ENCODE measurements at places on chromosomes 13 and 19. TPM values are rescaled to one million over a fixed set of nuclear protein-coding genes. Genes with fewer than 3 reads are reported as not detected.

DNA sequence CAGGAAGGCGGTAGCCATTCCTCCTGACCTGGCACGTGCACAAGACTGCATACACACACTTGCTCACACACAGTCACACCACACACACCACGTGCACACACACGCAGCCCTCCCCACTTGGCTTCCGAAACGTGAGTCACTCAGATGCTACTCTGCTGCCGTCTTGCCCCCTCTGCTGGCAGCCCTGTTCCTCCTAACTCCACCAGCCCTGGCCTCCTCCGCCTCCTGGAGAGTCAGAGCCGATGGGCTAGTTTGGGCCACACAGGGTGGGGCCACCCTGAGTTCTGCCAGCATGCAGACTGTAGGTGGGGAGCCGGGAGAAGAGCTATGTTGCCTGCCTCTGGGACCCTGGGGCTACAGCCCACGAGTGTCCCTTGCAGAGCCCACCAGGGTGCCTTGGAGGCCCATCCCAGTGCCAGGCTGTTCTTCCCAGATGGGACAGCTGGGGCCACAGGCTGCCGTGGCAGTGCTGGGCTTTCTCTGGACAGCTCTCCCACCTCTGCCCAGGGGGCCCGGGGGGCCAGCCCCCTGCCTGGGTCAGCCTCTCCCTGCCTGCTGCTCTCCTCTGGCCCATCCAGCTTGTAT is 12.1 kb downstream of the PIN1 start:
- DNase-seq = peak; percentile 75

The SYDE1 gene
- 1.1 TPM for total RNA-seq

DNA sequence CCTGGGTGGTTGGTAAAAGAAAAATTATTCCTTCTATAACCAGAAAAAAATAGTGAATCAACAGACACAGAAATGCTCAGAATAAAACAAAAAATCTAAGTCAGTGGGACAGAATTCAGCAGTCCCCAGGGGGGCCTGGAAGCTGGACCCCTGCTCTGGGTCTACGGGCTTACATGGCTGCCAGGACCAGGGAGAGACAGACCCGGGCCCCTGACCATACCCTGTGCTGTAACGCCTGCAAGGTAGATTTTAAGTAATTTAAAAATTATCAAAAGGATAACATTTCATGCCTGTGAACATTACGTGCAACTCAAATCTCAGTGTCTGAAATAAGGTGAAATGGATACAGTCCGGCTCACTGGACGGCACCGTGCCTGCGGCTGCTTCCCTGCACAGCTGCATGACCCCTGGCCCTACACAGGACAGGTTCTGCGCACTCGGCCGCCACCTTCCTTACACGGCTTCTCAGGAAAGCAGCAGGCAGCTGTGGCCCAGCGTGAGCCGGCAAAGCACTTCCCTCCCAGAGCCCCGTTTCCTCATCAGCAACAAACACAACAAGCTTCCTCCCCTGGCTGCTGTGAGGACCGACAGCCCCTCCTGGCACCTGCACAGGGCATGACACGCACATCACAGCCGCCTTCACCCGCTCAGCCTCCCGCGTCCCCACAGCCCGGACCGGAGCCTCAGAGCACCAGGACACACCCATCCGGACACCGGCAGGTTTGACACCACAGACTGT is 22.2 kb downstream of the RASA3 start:
- DNase-seq = peak; percentile 91

DNA sequence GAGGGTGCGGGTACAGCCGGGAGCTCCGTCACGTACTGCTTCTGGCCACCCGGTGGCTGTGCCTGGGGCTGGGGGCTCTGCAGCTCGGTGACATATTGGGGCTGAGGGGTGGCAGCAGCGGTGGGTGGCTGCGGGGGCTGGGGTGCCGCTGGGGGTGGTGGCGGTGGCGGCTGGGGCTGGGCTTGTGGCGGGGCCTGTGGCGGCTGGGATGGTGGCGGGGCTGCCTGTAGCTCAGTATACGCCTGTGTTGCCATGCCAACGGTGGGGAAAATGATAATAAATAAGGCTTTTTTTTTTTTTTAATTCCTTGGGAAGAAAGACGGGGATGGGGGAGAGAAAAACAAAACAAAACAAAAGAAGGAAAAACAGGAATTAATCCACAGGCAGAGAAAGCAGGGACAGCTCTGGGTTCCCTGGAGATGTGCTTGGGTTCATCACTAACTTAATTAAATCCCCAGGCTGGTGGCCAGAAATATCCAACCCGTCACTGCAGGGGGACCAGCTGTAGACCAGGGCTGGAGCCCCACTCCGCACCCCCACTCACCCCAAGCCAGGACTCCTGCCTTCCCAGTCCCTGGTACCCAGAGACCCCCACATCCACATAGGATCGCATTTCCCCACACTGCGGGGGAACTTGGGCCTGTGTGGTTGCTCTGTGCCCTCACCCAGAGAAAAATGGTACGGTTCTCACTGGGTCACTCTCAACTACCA is 12.4 kb downstream of the RFX1 start:
- no peak for DNase-seq

DNA sequence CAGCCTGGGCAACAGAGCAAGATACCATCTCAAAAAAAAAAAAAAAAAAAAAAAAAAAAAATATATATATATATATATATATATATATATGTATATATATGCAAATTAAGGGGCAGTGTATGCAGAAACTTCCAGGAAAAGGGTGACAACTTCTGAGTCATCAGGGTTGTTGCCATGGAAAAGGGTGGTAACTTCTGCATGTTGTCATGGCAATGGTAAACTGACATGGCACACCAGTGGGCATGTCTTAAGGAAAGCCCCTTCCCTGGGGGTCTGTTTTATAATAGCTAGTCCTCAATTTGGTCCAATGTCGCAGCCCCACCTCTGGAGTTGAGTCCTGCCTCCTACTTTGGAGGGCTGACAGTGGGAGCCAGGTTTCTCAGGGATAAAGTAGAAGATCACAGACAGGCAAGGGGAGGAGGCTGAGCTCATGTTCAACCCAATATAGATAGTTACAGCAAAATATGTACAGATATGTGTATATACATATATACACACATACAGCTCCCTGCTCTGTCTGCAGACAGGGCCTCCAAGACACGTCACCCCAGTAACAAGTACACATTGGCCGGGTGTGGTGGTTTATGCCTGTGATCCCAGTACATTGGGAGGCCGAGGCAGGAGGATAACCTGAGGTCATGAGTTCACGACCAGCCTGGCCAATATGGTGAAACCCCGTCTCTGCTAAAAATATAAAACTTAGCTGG is 7.2 kb upstream of the FCHO1 start:
- DNase-seq = peak; percentile 72

The CGB5 gene
- not detected for total RNA-seq

GRCh38 chr19:35116072-35116801 is 614 bp downstream of the FXYD3 start:
- no peak for DNase-seq

The TRIP10 gene
- total RNA-seq = 67.7 TPM

GRCh38 chr13:34900288-34900739 is 41.8 kb upstream of the NBEA start:
- DNase-seq = no peak

The AZU1 gene
- not detected for total RNA-seq

- no peak for DNase-seq
These were observed 11.7 kb downstream of the KCNRG start for GRCh38 chr13:50026788-50027473.

The SYCN gene
- not detected for total RNA-seq

DNA sequence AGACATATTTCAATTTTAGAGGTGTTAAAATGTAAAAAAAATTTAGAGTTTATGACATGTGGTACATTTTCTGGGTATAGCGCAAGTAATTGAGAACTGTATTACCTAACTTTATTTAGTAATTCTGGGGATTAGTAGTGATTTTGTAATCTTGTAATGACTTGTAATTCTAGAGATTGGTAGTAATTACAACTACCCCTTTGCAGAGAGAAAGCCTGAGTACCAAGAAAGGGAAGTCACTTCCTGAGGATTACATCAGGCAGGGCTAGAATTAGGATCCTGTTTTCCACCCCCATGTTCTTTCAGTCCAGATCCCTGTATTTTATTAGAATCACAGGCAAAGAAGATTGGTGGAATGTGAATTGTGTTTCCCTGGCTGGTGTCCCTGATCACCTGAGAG is 274.9 kb downstream of the KCNRG start:
- DNase-seq = no peak

The EDNRB gene
- total RNA-seq = not detected
